ENCODE measurements at places on chromosomes 5 and 9. TPM values are rescaled to one million over a fixed set of nuclear protein-coding genes. Genes with fewer than 3 reads are reported as not detected.
A peak's percentile ranks its signal among the peaks of the same experiment; 100 is the strongest.

- no peak for DNase-seq
Measured at GRCh38 chr5:22683050-22683449, 170.1 kb downstream of the CDH12 start.

DNA sequence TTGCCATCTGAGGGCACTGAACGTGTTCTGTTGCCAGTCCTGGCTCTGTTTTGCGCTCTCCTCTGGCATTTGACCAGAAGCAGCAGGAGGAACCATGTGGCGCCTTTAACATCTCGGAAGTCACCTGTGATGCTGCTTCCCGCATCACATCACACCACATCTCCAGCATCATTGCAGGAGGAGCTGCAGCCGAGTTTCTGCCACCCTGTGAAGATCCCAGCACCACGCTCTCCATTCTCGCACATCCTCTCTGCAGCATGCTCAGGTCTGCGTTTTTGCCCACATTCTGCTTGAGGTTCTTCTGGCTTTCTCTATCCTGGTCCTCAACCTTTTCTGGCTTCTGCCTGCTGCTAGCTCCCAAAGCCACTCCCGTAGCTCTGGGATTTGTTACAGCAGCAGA lies 11.0 kb upstream of the IRX4 start:
- DNase-seq = no peak

GRCh38 chr9:133168432-133168831 lies 4.7 kb upstream of the GBGT1 start:
- DNase-seq = peak; percentile 9

DNA sequence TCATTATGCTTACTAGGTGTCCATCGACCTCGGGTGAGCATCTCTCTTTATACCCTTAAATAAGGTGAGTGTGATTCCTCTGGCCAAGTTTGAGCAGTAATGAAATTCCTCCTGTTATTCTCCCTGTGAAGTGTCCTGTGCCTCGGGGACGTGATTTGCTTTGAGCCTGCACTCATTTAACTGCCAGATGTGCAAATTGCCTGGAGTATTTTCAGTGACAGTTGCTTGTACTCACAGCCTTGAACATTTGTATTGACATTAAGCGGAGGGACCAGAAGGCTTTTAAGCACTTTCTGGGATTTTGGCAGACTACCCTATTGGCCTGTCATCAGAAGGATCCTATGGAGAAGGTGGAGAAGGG lies 126.9 kb downstream of the DOCK2 start:
- DNase-seq = no peak

DNA sequence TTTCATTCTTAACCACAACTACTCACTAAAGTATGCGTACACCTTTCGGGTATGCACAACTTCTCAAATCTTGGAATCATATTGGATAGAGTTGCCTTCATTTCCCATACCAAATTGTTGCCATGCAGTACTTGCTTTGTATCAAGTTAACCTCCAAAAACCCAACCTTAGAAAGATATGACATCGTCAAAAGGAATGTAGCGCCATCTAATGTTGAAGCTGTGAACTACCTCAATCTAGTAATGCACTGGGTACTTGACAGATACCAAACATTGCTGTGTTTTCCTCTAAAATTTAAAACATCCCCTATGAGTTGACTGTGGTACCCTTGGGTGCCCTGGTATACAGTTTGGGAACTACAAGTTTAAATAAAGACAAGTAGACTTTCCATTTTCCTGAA lies 318.4 kb downstream of the ARL15 start:
- DNase-seq = no peak

- no peak for DNase-seq
Measured at GRCh38 chr9:37157726-37158377, 37.5 kb downstream of the ZCCHC7 start.

DNA sequence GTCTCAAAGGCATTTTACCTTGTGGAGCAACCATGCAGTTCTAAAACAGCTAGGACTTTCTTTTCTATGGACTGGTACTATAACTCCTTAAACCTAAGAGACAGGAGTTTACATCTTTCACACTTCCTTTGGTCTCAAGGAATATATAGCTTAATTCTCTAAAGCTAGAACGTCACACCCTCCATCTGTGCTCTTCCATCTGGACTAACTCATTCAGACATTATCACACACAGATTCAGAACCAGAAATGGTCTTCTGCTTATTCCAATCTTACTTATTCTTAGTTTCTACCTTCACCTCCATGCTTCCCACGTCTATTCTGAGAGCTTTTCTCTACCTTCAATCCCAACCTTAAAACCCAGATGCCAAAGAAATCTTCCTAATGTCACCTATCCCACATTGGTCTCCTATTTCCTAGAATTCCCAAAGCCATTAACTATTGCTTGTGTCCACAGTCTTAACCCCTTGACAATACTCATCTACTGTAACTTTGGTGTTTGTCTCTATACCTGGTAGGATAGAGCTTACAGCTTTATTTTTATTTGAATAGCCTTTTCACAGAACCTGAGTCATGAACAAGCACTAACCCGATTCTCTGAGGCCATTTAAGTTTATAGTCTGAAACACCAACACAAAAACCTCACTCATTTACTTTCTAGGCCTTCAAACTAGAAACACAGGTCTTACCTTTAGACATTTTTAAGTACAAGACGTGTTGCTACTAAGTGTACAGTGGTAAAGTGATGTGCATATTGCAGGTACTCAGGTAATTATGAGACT lies 22.8 kb downstream of the CSNK1A1 start:
- DNase-seq = no peak

DNA sequence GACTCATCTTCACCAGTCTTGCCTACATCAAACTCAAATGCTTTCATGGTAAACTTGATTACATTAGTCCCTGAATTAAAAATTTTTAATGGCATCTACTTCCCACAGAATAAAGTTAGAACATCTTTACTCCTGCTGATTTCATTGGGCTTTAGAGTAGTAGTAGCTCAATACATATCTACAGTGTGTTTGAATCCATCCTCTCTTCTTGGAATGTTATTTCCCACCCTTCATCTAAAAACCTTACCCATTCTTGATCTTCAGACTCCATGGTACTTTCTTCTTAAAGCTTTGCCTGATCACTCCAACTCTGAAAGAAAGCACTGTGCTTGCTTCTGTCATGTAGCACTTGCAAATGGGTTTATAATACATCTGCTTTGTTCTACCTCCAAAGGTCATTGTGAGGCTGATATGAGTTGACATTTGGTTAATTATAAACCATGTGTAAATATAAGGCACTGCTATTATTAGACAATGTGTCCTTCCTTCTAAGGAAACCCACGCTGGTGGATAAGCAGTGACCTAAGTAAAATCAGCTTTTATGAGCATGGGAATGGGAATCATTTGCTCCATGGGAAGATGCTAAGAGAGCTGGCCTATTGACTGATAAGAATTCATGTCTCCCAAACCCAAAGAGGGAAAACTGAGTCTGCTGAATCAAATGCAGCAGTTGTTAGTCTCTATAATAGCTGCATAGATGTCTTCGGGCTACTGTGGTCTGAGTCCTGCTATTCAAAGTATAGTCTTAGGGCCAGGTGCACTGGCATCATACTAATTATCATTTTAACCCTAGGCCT lies 7.5 kb upstream of the PRLR start:
- DNase-seq = no peak

GRCh38 chr9:72428329-72428728 lies 63.3 kb upstream of the ZFAND5 start:
- no peak for DNase-seq

CLIC3 gene
- 49.3 TPM for total RNA-seq

CDO1 gene
- 12.8 TPM for total RNA-seq

- no peak for DNase-seq
Measured at GRCh38 chr9:36980148-36980974, 53.7 kb downstream of the PAX5 start.

GRCh38 chr9:124858330-124859046 lies 3.3 kb downstream of the RPL35 start:
- DNase-seq = no peak

DNA sequence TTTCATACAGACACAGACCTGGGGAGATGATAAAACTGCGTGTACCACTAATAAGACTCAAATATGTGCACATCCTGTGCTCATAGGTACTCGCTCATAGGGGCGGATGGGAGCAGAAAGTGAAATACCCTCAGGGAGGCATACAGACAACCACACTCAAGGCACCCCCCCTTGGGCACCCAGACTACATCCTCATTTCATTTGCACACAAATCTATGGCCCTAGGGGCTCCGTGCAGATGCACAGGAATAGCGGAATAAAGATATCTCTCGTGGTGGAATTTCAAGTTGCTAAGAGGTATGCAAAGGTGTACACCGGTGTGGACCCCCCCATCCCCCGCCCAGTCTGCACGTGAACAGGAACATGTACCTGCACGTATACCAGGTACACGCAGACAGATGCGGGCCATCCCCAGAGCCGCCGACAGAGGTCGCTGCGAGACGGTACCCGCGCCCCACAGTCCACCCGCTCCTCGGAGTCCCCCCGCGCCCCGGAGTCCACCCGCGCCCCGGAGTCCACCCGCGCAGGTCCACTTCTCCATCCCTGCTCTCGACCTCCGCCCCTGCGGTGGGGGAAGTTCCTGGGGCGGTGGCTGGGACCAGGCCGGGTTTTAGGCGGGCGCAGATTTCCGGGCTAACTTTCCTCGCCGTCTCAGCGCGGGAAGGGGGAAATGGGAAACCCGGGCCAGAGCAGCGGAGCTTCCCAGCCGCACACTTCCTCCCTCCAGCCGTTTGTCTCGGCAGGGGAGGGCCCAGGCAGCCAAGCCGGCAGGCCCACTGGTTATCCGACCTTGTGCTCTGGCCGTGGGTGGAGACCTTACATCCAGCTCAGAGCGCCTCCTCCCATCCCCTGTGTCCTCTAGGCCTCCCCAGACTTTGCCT lies 1.0 kb upstream of the IL12B start:
- peak; percentile 81 for DNase-seq

- no peak for DNase-seq
Measured at GRCh38 chr9:109721001-109721400, 59.0 kb upstream of the PALM2AKAP2 start.

FLT4 gene
- total RNA-seq = 24.8 TPM

- no peak for DNase-seq
Measured at GRCh38 chr5:135392256-135392655, 6.8 kb downstream of the MACROH2A1 start.

GGTA1 gene
- total RNA-seq = 14.0 TPM

DNA sequence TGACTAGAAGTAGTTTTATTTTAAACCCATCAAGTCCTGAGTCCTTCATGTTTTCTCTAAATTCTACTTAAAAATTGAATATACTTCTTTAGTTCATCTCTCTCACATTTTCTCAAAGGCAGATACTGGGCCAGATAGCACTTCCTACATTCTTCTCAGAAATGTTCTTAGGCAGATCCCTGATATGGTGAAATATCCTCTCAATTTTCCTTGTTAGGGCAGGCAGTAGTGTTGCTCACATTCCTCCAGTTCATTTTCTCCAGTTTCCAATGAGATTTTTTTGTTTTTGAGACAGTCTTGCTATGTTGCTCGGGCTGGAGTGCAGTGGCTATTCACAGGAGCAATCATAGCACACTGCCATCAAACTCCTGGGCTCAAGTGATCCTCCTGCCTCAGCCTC lies 5.7 kb downstream of the GCNT1 start:
- no peak for DNase-seq

DNA sequence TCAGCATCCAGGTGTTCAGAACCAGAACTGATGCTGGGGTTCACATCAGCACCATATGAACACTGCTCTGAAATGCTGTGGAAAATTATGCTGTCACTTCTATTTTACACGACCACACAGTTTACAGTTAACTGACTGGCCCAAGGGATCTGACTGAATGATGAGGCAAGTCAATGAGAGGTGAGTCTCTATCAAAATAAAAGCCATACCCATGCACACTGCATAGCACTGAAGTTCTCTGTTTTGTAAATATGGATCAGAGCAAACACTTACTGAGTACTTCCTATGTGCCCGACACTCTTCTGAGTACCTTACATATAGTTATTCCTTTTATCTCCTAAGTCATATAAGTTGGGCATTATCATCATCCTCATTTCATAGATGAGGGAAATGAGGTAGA lies 122.8 kb downstream of the TARS1 start:
- no peak for DNase-seq

GRCh38 chr9:92756792-92757191 lies 7.8 kb downstream of the BICD2 start:
- DNase-seq = no peak

- no peak for DNase-seq
Measured at GRCh38 chr5:128615578-128615977, 77.5 kb upstream of the FBN2 start.

DNA sequence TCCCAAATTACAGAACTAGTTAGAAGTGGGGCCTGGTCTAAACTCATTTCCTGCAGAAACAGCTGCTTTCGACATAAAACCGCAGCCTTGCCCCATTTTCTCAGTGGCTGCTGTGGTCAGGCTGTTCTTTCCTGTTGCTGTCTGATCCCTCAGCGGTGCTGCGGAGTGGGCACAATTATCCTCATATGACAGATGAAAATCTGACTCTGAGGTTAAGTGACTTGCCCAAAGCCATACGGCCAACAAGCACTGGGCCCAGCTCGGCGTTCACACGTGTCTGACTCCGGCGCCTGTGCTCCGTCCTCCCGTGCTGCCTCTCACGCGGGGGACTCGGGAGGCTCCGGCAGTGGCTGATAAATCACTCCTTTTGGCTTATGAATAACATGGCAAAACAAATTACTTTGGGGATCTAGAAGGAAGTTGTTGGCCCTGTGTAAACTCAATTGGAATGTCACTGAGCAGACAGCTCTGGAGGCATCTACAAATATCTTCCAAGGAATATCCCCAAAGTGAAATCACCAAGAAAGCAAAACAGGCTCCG lies 142.6 kb upstream of the LMX1B start:
- DNase-seq = peak; percentile 87

GRCh38 chr5:100762108-100762507 lies 141.0 kb downstream of the ST8SIA4 start:
- DNase-seq = no peak

Data from lower lobe of right lung (tissue), 2 donors.